Inflammatory macrophage (primary cell): ENCODE measurements at places on chromosomes 7 and 10.

DNA sequence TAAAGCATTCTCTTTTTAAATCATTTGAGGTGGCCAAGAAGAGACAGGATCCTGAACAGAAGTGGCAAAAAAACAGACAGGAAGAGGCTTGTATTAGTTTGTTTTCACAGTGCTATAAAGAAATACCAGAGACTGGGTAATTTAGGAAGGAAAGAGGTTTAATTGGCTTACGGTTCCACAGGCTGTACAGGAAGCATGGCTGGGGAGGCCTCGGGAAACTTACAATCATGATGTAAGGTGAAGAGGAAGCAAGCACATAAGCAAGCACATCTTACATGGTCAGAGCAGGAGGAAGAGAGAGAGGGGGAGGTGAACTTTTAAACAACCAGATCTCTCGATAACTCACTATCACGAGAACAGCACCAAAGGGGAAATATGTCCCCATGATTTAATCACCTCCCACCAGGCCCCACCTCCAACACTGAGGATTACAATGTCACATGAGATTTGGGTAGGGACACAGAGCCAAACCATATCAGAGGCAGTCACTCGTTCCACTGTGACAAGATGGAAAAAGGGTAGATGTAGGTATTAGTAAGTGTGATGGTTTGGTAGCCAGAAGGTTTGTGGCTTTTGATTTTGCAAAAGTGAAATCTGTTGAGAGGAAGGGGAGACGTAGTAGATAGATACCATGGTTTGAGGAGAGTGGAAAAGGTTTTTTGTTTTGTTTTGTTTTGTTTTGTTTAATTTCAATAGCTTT is 5.1 kb downstream of the MSRB2 start:
- DNase-seq = no peak

- DNase-seq = peak; percentile 8
Measured at GRCh38 chr10:86048973-86049372, 317.6 kb downstream of the GRID1 start.

GRCh38 chr7:86776136-86776535 is 132.4 kb downstream of the GRM3 start:
- no peak for DNase-seq

GRCh38 chr10:9149134-9149533 is 1094.6 kb downstream of the GATA3 start:
- DNase-seq = no peak

- DNase-seq = no peak
Measured at GRCh38 chr7:79319369-79319768, 134.1 kb downstream of the MAGI2 start.

DNA sequence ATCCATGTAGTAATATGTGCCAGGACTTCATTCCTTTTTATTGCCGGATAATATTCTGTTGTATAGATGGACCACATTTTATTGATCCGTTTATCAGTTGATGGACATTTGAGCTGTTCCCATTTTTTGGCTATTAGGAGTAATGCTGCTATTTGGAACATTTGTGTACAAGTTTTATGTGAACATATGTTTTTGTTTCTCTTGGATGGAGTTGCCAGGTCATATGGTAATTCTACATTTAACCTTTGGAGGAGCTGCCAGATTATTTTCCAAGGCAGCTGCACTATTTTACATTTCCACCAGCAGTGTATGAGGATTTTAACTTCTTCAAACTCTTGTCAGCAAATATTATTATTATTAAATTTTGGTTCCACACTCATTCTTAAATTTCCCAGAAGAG is 59.2 kb downstream of the C10orf90 start:
- no peak for DNase-seq

- no peak for DNase-seq
Measured at GRCh38 chr7:105988276-105988675, 25.2 kb downstream of the CDHR3 start.

- DNase-seq = no peak
Measured at GRCh38 chr7:19107081-19107355, 10.4 kb downstream of the TWIST1 start.

GRCh38 chr10:25682203-25682851 is 251.7 kb upstream of the MYO3A start:
- DNase-seq = no peak

- DNase-seq = no peak
Measured at GRCh38 chr7:40802497-40802896, 667.7 kb downstream of the SUGCT start.

- DNase-seq = no peak
Measured at GRCh38 chr7:102028206-102028826, 210.9 kb downstream of the CUX1 start.

- no peak for DNase-seq
Measured at GRCh38 chr10:75083972-75084833, 27.3 kb upstream of the SAMD8 start.

GRCh38 chr10:29970576-29970975 is 88.8 kb downstream of the JCAD start:
- DNase-seq = no peak

GRCh38 chr7:100962537-100962936 is 6.8 kb upstream of the MUC12 start:
- DNase-seq = no peak

- DNase-seq = peak; percentile 8
Measured at GRCh38 chr10:6607778-6608177, 27.7 kb upstream of the PRKCQ start.

DNA sequence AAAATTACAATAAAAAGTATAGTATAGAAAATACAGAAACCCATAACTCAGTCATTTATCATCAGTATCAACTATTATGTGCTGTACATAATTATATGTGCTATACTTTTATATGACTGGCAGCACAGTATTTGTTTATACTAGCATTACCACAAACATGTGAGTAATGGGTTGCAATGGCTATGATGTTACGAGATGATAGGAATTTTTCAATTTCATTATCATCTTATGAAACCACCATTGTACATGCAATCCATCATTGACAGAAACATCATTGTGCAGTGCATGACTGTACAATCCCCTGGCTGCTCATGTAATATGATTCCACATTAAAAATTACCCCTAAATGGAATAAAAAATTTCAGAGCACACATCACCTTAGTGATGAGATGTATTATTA is 55.7 kb upstream of the TMEM229A start:
- no peak for DNase-seq

DNA sequence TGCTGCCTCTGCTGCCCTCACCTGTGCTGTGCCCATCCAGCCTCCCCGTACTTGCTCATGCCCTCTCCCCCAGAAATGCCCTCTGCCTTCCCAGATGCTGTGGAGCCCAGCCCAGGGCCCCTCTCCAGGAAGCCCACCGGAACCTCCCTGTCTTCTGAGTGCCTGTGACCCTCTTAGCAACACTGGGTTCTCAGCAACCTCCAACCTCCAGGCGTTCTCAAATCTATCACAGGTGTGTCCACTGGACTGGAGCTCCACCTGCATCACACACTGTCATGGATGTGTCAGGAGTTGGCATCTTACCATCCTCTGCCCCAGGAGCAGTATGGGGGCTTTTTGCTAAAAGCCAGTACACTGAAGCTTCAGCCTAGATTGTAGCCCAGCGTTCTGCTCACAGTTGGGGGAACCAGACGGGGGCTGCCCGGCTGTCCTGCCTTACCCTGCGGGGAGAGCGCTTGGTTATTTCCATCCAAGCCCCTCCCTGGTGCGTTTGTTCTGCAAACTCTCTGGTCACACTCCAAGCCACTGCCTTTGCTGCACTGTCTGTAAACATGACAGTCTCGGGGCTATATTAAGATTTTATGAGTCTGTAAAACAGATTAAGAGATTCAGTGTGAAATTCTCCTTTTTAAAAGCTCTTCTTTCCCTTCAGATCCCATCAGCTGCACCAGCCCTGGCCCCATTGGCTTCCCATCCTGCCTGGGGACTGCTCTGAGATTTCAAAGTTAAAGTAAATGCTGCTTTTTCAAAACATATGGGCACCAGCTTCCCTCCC is 71.3 kb upstream of the CPXM2 start:
- DNase-seq = no peak

DNA sequence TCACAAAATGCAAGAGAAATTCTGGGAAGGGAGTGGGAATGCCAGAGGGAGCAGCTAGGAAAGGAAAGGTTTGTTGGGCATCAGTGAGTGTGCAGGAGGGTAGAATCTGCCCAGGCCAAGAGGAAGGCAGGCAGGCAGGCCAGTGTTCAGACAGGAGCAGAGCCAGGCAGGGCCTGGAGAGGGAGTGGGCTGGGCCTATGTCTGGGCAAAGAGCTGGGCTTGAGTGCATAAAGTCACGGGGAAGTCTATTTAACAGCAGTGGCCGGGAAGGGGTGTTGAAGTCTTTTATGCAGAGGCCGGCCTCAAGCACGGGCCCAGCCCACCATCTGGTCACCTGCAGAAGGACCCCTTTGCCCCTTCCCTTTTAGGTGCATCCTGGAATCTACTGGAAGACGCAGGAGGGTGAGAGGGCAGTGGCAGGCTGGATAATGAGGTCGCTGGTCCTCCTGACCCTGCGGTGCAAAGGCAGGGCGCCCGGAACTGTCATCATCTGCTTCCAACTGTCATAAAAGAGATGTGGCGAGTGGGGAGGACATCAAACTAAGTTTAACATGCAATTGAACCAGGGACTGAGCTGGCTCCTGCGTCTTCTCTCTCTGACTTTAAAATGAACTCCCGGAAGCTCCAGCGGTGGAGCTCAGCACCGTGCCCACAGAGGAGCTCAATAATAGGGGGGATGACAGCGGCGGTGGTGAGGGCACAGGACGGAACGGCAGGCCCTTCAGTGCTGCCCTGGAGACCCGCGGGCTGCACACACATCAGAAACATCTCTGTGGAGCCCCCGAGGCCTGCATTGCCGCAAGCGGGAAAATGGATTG is 29.5 kb downstream of the CARD11 start:
- no peak for DNase-seq

GRCh38 chr10:5095687-5096086 is 1.5 kb downstream of the AKR1C3 start:
- no peak for DNase-seq

- DNase-seq = no peak
Measured at GRCh38 chr7:1674161-1675035, 4.3 kb downstream of the ELFN1 start.

DNA sequence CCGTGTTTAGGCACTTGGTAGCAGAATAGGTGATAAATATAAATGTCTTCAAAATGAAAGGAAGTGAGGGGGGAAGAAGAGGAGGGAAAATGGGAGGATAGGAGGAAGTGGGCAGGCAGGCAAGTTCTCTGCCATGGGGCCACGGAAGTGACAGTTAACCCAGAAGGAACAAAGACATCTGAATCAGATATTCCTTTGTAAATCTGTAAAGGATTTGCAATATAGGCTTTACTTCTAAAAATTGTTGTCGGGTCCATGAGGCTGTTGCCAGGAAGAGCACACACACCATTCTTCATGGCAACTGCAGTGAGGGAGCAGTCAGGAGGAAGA is 23.7 kb upstream of the RASSF4 start:
- DNase-seq = peak; percentile 34

GRCh38 chr10:299969-300368 is 164.7 kb downstream of the ZMYND11 start:
- no peak for DNase-seq

DNA sequence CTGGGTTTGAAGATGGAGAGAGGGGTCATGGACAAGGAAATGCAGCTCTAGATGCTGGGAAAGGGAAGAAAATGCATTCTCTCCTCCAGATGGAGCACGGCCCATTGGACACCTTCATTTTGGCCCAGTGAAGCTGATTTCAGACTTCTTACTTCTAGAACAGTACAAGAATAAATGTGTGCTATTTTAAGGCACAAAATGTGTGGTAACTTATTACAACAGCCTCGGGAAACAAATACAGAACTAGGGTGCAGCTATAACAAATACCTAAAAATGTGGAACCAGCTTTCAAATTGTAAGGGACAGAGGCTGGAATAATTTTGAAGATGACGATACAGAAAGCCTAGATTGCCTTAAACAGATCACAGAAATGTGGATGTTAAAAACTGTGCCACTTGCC is 54.1 kb downstream of the CYTH3 start:
- peak; percentile 82 for DNase-seq

GRCh38 chr7:109901926-109902325 is 1189.0 kb upstream of the LRRN3 start:
- no peak for DNase-seq

GRCh38 chr7:100127866-100128636 is 1.3 kb downstream of the MBLAC1 start:
- DNase-seq = no peak

DNA sequence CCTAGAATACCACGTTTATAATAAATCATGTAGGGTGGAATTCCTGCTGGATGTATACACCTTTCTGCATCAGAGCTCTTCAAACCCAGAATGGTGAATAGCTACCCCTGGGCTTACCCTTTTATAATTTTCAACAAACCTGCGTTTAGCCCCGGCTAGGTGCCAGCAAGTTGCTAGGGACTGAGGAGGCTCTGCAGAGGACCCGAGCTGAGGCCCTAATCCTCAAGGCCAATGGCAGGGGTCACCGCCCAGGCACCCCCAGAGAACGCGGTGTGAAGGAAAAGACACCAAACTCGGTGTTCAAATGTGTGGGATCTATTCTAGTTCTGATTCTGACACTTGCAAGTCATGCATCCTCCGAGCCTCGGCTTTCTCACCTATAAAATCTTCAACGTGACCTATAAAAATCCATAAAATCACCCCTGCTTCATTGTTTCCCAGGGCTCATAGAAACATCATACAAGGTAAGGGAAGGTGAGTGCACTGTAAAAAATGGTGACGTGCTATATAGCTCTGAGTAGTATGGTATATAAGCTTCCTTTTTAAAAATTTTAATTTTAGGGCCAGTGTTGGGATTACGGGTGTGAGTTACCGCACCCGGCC is 2.5 kb upstream of the ANXA11 start:
- DNase-seq = no peak

- no peak for DNase-seq
Measured at GRCh38 chr7:156703209-156703608, 62.6 kb downstream of the RNF32 start.

- DNase-seq = no peak
Measured at GRCh38 chr7:157664871-157665633, 328.2 kb downstream of the DNAJB6 start.
